ENCODE measurements at places on chromosomes 6 and 20. TPM values are rescaled to one million over a fixed set of nuclear protein-coding genes. Genes with fewer than 3 reads are reported as not detected.

The UNC5CL gene
- not detected for polyA plus RNA-seq

The BMP5 gene
- polyA plus RNA-seq = not detected

The BPIFB2 gene
- not detected for polyA plus RNA-seq

The RBBP8NL gene
- not detected for polyA plus RNA-seq

The ACSS1 gene
- 2.3 TPM for polyA plus RNA-seq

The PRSS35 gene
- polyA plus RNA-seq = not detected

The TREM2 gene
- polyA plus RNA-seq = not detected

The LAMA5 gene
- 0.79 TPM for polyA plus RNA-seq

The COX4I2 gene
- 1.9 TPM for polyA plus RNA-seq

The CBLN4 gene
- 24.9 TPM for polyA plus RNA-seq

The GMPR gene
- polyA plus RNA-seq = 55.6 TPM

The PSMB9 gene
- polyA plus RNA-seq = 0.32 TPM

The SASH1 gene
- polyA plus RNA-seq = 4.3 TPM

The BAK1 gene
- 2.8 TPM for polyA plus RNA-seq

The DACT2 gene
- polyA plus RNA-seq = not detected

Measured in Purkinje cell (primary cell).